CD4-positive, CD25-positive, alpha-beta regulatory T cell (primary cell): ENCODE measurements at places on chromosomes 13 and 19. TPM values are rescaled to one million over a fixed set of nuclear protein-coding genes. Genes with fewer than 3 reads are reported as not detected.

The FLT3LG gene
- 250 TPM for total RNA-seq

The GDF15 gene
- total RNA-seq, result not detected

The CYP4F8 gene
- not detected for total RNA-seq

The CERS1 gene
- not detected for total RNA-seq

The COMMD6 gene
- 194 TPM for total RNA-seq

The KCNC3 gene
- 1.4 TPM for total RNA-seq

The ATP8B3 gene
- total RNA-seq, result 12.2 TPM

The PTPRH gene
- total RNA-seq, result not detected

The MISP gene
- not detected for total RNA-seq

The CEACAM3 gene
- not detected for total RNA-seq

The SYT5 gene
- total RNA-seq, result 1.9 TPM

The ADAMTSL5 gene
- total RNA-seq, result 2.1 TPM

The MEIS3 gene
- not detected for total RNA-seq

The SLAIN1 gene
- 27.7 TPM for total RNA-seq

The EXOC3L2 gene
- total RNA-seq, result not detected
